ENCODE measurements at places on chromosomes 6 and 20.

GRCh38 chr6:170018422-170018935 lies 267.1 kb downstream of the ERMARD start:
- DNase-seq: no peak

GRCh38 chr6:148967541-148967956 lies 220.7 kb downstream of the UST start:
- DNase-seq: no peak

DNA sequence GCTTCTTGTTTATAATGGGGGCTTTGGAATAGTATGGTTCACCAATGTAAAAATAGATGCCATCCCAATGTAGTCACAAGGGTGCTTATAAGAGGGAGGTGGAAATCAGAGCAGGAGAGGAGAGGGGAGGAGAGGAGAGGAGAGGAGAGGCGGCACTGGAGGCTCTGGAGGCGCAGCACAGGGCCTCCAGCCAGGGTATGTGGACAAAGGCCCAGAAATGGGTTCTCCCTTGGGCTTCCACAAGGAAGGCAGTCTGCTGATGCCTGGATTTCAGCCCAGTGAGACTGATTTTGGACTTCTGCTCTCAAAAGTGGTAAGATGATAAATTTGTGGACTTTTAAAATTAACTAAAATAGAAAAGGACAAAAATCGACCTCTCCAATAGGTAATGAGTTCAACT lies 116.8 kb downstream of the RNASET2 start:
- DNase-seq: no peak

- DNase-seq: no peak
Measured at GRCh38 chr20:48373555-48373934, 454.3 kb downstream of the PREX1 start.

- peak; percentile 80 for DNase-seq
Measured at GRCh38 chr20:24948939-24949679, at the start of gene CST7. CST7 (plus strand) TSS chr20:24949269; CDS start chr20:24949506, 237 bp downstream.

- DNase-seq: no peak
Measured at GRCh38 chr6:125789167-125789566, 1.6 kb upstream of the NCOA7 start.

GRCh38 chr20:54229566-54230160 lies 21.8 kb downstream of the PFDN4 start:
- DNase-seq: no peak

- peak; percentile 63 for DNase-seq
Measured at GRCh38 chr20:31838646-31839292, 6.6 kb downstream of the FOXS1 start.

- DNase-seq: no peak
Measured at GRCh38 chr6:150152891-150153876, 10.3 kb downstream of the PPP1R14C start.

DNA sequence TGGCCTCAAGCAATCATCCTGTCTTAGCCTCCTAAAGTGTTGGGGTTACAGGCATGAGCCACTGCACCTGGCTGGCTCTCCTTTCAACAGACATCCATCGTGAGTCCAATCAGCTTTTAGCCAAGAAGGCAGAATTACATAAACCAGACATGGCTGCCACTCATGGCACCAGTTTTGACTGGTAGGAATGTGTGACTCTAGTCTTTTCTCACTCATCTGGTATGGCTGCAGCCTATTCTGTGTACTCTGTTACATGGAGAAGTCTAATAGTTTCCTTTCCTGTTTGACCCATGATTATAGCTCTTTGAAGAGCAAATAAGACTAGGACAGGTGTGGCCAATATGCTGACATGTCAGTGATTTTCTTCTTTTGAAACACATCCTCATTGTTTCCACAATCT lies 27.0 kb upstream of the RNF144B start:
- DNase-seq: no peak

GRCh38 chr20:1019344-1019743 lies 17.2 kb upstream of the RSPO4 start:
- DNase-seq: no peak

- DNase-seq: no peak
Measured at GRCh38 chr6:96878143-96878542, 19.5 kb downstream of the NDUFAF4 start.

GRCh38 chr6:46137387-46137786 lies 7.6 kb downstream of the ENPP4 start:
- no peak for DNase-seq

DNA sequence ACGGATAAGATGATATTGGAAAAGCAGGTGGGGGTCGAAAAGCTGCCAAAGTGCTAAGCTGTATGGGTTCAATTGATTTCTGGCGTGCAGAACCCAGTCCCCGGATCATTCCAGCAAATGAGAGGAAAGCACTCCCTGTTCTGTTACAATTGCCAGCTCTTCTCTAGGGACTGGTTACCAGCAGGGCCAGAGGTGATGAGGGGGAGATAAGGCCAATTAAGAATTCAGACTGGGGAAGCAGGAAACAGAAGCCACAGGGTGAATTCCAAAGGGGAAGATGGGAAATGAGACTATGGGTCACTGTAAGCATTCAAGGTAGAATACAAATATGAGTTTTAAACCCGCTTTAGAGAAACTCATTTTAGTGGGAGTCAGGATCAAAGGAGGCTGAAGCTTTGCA lies 349.4 kb upstream of the MAP3K7 start:
- no peak for DNase-seq

- DNase-seq: no peak
Measured at GRCh38 chr6:112370946-112371345, 23.8 kb downstream of the RFPL4B start.

GRCh38 chr6:39634646-39635341 lies 90.4 kb downstream of the KIF6 start:
- no peak for DNase-seq

DNA sequence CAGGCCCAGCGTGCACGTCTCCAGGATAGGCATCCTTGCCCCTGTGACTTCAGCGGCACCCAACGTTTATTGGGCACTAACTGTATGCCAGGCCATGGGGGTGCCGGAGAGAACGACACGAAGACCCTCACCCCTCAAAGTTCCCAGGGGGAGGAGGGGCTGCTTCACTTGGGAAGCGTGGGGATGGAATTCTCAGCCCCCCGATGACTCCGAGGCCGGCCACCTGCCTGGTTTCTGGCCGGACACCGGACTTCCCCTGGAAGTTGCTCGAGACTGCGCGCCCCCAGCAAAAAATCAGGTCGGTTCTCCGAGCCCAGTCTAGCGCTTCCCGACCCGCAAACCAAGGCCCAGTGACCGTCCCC lies 275 bp upstream of the MAVS start:
- no peak for DNase-seq

DNA sequence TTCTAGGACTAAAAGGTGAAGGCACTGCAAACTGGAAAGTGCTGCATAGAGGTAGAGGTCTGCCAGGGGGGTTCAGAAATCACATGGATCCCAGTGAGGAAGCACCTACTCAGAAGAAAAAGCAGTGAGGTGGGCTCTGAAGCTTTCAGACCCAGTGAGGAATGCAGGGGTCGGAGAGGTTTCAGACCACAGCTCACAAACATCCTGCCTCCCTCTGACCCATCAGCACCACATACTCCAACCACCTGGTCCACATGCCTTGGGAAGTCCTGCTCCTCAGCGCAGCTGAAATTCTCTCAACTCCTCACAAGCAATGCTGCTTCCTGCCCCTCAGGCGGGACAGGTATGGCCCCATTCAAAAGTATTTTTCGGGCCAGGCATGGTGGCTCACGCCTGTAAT lies 20.2 kb downstream of the MRPL14 start:
- DNase-seq: no peak

DNA sequence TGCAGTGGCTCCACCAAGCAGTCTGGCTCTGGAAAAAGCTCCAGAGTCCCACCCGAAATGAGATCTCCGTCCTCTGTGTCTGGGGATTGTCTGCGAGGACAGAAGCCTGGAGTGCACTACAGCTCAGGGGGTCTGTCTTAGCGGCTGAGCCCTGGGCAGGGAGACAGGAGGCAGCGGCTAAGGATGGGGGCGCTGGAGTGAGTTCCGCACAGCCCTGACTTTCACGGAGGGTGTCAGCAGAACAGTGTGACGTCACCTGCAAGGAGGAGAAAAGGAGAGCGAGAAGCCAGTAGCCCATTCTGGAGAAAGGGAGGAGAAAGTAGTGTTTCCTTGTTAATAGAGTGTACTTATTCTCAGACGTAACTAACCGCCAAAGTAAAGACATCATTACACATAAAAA lies 97.6 kb downstream of the FAM50B start:
- no peak for DNase-seq

GRCh38 chr6:85670573-85670972 lies 27.9 kb upstream of the SYNCRIP start:
- DNase-seq: no peak

DNA sequence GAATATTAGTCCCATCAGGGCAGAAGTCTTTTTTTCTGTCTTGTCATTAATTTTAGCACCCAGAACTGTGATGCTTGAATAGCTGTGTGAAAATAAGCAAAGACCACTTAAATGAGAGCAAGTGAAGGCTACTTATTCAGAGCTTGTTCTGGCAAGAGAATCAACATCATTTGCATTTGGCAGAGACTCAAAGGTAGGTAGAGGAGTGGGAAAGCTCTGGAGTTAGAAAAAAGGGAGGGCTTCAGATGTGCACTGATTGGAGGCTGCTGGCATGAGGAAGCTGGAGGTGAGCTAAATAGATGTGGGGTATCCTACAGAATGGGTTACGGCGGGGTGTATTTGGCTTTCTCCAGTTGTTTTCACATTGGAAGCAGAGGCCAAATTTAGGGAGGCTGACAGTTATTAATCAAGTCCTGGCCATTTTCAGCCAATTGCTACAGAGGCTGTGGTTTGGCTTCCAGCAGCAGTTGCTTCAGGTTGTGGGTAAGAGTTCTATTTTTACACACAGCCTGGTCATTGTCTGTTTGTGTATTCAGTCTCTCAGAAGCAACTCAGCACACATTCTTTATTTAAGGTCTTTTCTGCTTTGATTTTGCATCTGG lies 254.3 kb downstream of the BTBD3 start:
- peak; percentile 33 for DNase-seq

DNA sequence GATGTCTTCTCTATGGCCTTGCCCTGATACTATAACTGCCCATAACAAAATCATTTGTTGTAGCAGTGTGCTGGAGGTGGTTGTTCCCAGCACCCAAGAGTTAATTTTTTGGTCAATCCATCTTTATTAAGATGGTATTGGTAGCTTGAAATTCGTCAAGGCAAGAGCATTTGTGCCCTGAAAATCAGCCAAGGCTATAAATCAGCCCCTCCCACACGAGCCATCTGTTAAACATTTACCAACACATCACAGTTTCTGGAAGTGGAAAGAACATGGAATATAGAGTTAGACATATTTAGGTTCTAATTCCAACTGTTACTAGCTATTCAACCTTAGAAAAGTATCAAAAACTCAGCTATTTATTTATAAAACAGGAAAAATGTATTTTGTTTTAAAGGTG lies 888.4 kb upstream of the GJE1 start:
- DNase-seq: no peak

- no peak for DNase-seq
Measured at GRCh38 chr6:153024709-153025017, 22.2 kb upstream of the MTRF1L start.

DNA sequence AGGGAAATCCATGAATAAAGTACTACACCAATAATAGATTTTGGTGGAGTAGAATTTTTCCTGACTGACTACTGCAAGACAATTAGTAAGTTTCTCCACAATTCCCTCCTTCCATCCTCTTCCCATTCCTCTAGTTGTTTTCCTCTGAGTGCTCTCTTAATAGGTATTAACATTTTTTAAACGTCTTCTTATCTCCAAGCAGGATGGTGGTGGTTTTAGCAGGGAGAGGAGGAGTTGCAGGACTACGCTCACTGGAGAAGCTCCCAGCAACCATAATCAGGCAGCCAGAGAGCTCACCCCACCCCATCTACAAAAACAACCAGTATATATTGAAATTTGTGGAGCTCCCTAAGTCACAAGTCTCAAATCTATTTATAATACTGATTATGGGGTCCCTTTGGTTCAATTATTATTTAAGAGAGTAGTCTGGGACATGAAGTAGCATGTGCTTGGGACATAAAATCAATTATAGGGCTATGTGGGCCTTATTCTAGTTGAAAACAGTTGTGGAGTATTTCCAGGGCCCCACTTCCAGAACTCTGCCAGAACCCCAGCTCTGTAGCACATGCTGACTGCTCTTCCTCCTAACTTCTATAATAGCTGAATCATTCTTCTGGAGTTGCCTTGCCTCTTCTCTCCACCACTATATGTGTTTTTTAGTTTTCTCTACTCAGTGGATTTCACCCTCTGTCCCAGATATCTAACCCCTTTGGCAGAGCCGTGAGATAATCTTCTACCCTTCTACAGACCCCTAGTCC lies 49.8 kb downstream of the MYB start:
- DNase-seq: no peak
